Cardiac fibroblast (primary cell): ENCODE measurements at places on chromosomes 13 and 19.
A peak's percentile ranks its signal among the peaks of the same experiment; 100 is the strongest.

- DNase-seq = peak; percentile 85
Observed at GRCh38 chr19:20077791-20078463, at the start of gene ZNF90. TSS of gene ZNF90 (plus strand) at chr19:20078000. CDS start at chr19:20078133, 133 bp downstream.

GRCh38 chr19:58559275-58560006 is 1.0 kb upstream of the UBE2M start:
- DNase-seq = peak; percentile 95

DNA sequence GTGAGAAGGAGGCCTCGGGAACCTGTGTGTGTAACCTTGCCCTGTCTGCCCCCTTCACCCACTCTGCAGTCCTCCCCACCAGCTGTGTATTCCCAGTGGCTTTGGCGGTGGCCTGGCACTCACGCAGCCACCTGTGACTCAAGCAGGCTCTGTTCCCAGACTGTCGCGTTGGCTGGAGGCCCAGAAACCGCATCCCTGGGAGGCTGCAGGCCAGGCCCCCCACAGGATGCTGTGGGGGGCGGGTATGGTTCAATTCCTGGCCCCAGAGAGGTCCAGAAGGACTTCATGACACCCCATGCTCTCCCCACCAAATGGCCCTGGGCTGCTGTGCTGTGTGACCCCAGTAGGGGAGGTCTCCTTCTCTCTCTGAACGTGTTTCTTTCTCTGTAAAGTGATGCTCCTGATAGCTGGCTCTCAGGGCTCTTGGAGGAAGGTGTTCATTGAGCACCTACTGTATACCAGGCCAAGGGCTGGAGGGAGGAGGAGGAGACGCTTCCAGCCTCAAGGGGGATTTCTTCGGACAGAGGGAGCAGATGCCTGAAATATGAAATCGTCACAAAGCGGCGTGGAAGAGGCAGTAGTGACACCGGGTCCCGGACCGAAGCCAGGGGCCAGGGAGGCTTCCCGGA is 1.9 kb upstream of the LINGO3 start:
- peak; percentile 44 for DNase-seq

- DNase-seq = peak; percentile 38
Observed at GRCh38 chr19:5017235-5017634, 48.3 kb downstream of the KDM4B start.

- no peak for DNase-seq
Observed at GRCh38 chr19:38920602-38921419, 8.8 kb upstream of the CCER2 start.
